Head of caudate nucleus (tissue), 42 donors: ENCODE measurements at places on chromosomes 6 and 20.

- DNase-seq, result no peak
Observed at GRCh38 chr6:167977717-167978467, 19.6 kb upstream of the KIF25 start.

DNA sequence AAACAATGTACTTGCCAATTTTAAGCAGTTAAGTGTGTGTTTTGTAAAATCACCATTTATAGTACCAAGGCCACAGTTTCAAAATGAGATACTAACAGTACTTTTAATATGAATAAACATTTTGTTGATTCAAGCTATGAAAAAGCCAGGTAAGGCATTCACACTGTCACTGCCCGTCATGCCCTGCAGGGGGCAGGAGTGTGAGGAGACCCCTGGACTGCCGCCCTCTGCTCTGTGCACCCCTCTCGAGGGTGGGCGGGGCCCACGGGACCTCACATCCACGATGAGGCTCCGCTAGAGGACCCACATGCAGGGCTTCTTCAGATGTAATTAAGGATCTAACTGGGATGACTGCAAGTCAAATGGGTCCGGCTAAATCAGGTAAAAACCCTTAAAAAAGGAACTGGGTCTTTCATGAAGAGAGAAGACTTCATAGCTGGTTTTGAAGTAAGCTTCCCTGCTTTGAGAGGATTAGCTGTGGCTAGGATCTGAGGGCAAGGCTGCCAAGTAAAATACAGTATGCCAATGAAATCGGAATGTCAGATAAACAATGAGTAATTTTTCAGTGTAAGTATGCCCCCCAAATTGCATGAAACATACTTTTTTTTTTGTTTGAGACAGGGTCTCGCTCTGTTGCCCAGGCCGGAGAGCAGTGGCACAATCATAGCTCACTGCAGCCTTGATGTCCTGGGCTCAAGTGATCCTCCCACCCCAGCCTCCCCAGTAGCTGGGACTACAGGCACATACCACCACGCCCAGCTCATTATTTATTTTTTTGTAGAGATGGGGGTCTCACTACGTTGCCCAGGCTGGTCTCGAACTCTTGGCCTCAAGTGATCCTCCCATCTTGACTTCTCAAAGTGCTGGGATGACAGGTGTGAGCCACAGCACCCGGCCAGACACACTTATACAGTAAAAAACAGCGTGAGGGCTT is 18.7 kb downstream of the DIDO1 start:
- no peak for DNase-seq

DNA sequence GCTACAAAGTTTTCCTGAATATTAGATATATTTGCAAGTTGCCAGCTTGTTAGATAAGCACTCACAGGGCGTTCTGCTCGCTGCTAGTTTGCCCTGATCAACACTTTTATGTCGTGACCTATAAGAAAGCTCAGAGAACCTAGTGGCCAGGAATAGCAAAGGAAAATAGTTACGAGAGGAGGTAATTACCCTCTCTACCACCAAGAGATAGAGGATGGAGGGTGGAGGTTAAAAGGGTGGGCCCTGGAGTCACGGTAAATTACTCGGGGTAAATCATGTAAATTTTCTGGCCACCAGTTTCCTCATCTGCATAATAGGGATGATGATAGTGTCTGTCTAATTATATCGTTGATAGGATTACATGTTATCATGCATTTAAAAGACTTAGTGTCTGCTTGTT is 87.2 kb downstream of the JPH2 start:
- DNase-seq, result no peak

DNA sequence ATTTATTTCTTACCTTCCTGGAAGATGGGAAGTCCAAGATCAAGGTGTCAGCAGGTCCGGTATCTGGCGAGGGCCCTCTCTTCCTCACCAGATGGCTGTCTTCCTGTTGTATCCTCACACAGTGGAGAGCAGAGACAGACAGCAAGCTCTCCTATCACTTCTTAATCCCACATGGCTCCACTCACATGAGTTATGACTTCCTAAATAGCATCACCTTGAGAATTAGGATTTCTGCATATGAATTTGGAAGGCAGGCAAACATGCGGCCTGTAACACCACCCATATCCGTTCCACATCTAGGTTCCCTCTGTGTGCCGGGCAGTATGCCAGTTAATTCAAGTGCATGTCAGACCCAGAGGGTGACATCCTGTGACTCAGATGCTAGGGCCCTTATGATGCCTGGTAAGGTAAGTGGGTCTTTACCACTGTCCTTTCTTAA is 2.1 kb downstream of the RAET1E start:
- DNase-seq, result no peak

DNA sequence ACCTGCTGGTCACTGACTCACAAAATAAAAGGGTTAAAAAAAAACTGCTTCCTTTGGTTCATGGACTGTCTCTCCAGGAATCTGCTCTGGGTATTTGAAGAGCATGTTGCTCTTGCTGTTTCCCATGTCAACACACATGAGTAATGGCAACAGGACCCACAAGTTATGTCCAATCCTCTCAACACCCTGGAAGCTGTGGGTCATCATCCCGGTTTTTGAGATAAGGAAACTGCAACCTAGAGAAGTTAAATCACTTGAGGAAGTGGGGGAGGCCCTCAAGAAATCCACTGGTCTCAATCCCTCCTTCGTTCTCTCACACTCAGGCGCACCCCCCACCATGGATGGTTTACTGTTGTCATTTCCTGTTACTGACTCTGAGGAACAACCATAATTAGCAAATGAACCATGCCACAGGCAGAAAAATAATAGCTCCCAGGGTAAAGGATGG is 12.4 kb downstream of the MAP1LC3A start:
- no peak for DNase-seq

DNA sequence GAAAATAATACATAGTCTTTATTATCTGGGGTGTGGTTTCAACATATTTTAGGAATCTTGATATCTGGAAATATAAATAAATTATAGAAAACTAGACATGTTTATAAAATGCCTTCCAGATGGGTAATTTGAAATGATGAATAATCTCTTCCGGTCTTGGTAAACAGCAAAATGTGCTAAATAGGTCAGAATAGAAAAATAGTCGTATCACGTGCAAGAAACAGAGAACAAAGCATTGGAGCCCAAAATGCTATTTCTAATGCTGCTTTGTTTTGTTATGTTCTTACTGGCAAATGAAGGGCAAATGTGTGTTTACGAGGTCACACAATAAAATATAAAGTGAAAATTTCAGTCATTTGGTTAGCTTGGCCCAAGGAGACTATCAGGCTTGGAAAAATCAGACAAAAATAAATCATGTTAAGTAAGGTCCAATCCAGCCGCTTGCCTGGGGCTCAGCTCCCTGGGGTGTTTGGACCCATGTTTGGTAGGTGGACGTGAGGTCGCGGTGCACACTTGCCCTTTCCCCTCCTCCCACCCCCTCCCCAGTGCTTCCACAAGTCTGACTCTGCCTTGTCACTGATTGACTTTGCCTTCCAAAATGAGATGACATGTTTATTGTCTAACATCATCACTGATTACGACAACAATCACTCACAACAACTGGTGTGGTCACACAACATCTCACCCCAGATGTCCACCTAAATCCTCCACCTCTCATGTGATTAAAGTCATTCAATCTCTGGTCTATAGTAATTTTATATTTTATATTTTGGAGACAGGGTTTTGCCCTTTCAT is 56.0 kb downstream of the RIN2 start:
- no peak for DNase-seq

- DNase-seq, result no peak
Observed at GRCh38 chr6:129733290-129733689, 23.3 kb upstream of the ARHGAP18 start.

DNA sequence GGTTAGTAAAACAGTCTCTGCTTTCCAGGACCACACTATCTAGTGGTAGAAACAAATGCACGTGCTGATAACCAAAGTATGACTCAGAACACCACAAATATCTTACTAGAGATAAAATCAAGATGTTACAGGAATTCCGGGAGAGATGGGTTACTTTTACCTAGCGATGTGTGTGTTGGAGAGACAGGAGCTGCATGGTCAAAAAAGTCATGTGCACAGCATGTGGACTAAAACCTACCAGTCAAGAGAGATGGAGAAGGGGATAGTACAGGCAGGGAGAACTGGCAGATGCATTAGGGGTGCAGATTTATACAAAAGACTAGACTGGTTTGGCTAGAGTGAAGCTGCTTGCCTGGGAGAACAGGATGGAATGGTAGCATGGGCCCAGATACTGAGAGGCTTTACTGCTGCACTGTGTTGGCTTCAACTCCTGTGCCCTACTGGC is 75.3 kb upstream of the MRAP2 start:
- DNase-seq, result no peak

DNA sequence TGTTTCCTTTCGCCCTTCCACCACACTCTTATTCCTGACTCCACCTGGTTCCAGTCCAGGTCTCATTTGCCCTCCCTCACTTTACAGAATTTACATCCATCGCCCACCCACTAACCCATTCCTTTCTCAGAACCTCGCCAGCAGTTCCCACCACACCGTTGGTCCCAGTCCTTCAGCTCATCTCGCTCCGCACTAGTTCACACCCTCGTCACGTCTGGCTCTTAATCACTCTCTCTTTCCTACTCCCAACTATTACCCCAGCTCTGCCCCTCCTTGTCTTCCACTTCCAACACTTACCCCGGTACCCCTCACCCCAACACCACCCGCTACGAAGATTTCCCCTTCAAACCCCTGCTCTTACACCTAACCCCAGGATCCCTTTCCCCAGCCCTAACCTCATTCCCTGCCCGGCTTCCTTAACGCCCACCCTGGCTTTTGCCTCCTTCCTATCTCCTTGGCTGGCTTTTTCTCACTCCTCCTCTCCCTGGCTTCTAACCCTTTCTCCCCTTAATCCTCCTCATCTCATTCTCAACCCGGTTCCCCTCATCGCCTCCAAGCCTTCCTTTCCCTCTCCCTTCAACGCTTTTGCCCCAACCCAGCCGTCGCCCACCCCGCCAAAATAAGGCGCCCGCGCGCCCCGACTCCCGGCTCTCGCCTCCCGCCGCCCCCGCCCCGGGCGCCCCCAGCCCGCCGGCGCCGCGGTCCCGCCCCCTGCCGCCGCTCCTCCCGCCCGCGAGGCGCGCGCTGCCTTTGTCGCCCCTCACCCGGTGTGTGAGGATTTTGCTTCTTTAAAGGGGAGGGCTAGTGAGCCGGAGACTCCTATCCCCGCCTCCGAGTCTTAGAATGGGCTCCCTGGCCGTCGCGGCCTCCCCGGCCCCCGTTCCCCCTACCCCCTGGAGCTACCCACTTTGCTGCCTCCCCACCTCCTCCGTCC is 542 bp downstream of the USP49 start:
- DNase-seq, result no peak

DNA sequence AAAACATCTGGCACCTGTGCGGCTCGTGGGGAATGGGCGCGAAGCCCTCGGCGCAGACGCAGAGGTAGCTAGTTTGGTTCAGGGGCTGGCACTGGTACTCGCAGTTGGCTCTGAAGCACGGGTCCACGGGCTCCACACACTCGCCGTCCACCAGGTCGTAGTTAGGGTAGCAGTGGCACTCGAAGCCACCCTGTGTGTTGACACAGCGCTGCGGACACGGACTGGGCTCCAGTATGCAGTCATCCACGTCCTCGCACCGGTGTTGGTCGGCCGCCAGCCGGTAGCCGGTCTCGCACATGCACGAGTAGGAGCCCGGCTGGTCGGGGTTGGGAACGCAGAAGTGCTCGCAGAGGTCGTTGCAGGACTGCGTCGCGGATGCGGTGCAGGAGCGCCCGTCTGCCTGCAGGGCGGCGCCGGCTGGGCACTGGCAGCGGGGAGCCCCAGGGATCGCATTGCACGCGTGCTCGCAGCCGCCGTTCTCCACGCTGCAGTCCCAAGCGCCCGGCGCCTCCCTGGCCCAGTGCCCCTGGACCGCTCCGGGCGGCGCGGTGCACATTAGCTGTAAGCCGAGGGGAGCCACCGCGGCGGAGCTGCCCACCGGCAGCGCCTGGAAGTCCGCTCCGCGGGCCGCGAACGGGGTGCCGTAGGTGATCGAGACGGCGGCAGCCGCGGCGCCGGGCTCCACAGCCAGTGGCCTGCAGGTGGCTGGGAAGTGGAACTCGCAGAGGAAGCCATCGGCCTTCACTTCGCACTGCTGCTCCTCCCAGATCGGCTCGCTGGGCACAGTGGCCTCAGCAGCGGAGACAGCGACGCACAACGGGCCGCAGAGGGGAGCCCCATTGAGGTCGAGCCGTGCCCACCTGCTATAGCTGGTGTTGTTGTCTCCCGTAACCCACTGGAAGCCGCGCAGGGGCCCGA is 930 bp downstream of the THBD start:
- DNase-seq, result no peak

DNA sequence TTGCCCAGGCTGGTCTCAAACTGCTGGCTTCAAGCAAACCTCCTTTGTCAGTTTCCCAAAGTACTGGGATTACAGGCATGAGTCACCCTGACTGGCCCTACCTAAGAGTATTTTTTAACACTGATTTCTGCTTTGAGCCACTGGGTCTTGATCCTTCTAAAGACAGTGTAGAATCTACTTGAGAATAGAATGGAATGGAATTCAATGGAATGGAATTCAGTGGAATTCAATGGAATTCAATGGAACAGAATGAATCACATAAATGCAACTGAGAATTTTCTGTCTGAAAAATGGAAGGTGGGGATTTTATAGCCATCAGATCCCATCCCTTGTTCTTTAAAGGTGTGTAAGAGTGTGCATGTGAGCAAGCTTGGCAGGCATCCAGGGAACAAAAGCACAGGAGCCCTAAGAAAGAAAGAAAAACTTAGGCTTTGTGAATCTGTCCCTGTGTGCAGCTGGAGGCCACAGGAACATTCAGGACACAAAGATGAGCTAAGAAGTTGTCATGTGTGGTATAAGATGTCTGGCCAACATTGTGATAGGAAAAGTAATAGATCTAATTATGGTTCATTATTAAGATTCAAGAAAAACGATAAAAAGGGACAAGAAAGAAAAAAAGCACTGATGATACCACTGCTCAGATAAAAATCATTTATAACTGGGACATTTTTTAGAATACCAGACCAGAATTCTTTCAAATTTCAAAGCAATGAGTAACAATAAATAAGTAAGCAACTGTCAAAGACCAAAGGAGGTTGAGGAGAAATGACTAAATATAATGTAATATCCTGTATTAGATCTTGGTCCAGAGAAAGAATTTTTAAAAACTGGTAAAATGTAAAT is 681.0 kb upstream of the GJE1 start:
- no peak for DNase-seq

DNA sequence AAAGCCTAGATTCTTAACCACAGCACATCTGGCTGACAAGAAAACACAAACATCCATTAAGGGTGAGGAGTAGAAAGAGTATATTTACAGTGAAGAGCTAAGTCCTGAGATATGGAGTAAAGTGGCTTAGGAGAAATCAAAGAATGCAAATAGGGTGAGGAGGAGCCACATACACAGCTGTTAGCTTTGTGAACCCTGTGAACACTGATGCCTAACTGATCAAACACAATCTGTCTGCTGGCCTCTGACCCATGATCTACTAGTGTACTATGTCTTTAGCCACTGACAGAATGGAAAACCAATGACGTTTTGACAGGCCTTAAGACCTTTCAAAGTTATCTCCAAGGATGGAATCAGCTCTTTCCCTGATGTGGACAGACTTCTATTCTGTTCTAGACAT is 75.2 kb downstream of the ZHX3 start:
- no peak for DNase-seq

- DNase-seq, result no peak
Observed at GRCh38 chr20:24770628-24771541, 178.2 kb upstream of the CST7 start.
